Testis (tissue), 5 donors: ENCODE measurements at places on chromosomes 2 and 18. TPM values are rescaled to one million over a fixed set of nuclear protein-coding genes. Genes with fewer than 3 reads are reported as not detected.

Gene ZNF396
- 7.3 TPM for total RNA-seq

Gene VWA3B
- 27.0 TPM for total RNA-seq

Gene SGPP2
- 3.0 TPM for total RNA-seq

Gene UGT1A4
- total RNA-seq = not detected

Gene LRATD1
- 94.5 TPM for total RNA-seq

Gene OTOF
- total RNA-seq = 2.2 TPM

Gene FBLN7
- total RNA-seq = 0.79 TPM

Gene ANKRD53
- total RNA-seq = 36.3 TPM

Gene TRAF3IP1
- total RNA-seq = 38.0 TPM

Gene PRKD3
- 78.1 TPM for total RNA-seq

Gene KCMF1
- 53.9 TPM for total RNA-seq

Gene COX5B
- total RNA-seq = 317 TPM

Gene PARD6G
- total RNA-seq = 5.3 TPM

Gene SULT1C2
- total RNA-seq = 0.43 TPM

Gene SDC1
- 8.7 TPM for total RNA-seq

Gene CHRNA1
- total RNA-seq = 0.25 TPM

Gene DYSF
- total RNA-seq = 8.9 TPM

Gene FER1L5
- 15.3 TPM for total RNA-seq

Gene TMEM247
- total RNA-seq = 27.2 TPM

Gene SFTPB
- total RNA-seq = not detected

Gene OSBPL6
- total RNA-seq = 2.6 TPM

Gene C2orf78
- 18.6 TPM for total RNA-seq

Gene EPAS1
- total RNA-seq = 142 TPM

Gene DQX1
- total RNA-seq = 0.43 TPM

Gene NR4A2
- 3.9 TPM for total RNA-seq

Gene SLC35F6
- total RNA-seq = 40.4 TPM

Gene KRTCAP3
- total RNA-seq = 6.8 TPM

Gene MAP3K19
- 6.8 TPM for total RNA-seq

Gene ANKRD44
- 11.5 TPM for total RNA-seq

Gene ODC1
- 321 TPM for total RNA-seq

Gene IL36A
- not detected for total RNA-seq

Gene INPP5D
- total RNA-seq = 11.2 TPM

Gene CXCR1
- 0.16 TPM for total RNA-seq

Gene SIX3
- total RNA-seq = 0.19 TPM

Gene MPHOSPH10
- 19.9 TPM for total RNA-seq

Gene ALPG
- 1.0 TPM for total RNA-seq

Gene TSPYL6
- total RNA-seq = 37.9 TPM

Gene HPCAL1
- 263 TPM for total RNA-seq

Gene BMP10
- total RNA-seq = not detected

Gene RIF1
- 81.7 TPM for total RNA-seq

Gene UGT1A9
- not detected for total RNA-seq

Gene CD226
- total RNA-seq = 2.6 TPM

Gene CCDC68
- total RNA-seq = 35.7 TPM

Gene MARS2
- total RNA-seq = 5.9 TPM

Gene NPPC
- not detected for total RNA-seq

Gene ANKRD30BL
- 21.0 TPM for total RNA-seq

Gene MTLN
- 70.3 TPM for total RNA-seq

Gene RIT2
- not detected for total RNA-seq

Gene SCN2A
- total RNA-seq = 1.5 TPM

Gene SMYD5
- total RNA-seq = 53.0 TPM

Gene CAPN14
- total RNA-seq = 1.1 TPM
